Neural crest cell (in vitro differentiated cells): ENCODE measurements at places on chromosomes 6 and 20. TPM values are rescaled to one million over a fixed set of nuclear protein-coding genes. Genes with fewer than 3 reads are reported as not detected.

- DNase-seq, result no peak
Observed at GRCh38 chr20:58045579-58045978, 182.9 kb downstream of the ANKRD60 start.

SYCP2 gene
- 1.9 and 2.3 TPM in 2 replicates for total RNA-seq

DNMT3B gene
- 57.3 and 58.0 TPM in 2 replicates for total RNA-seq

GRCh38 chr6:74834967-74835366 is 370.9 kb downstream of the COL12A1 start:
- DNase-seq, result no peak

DNA sequence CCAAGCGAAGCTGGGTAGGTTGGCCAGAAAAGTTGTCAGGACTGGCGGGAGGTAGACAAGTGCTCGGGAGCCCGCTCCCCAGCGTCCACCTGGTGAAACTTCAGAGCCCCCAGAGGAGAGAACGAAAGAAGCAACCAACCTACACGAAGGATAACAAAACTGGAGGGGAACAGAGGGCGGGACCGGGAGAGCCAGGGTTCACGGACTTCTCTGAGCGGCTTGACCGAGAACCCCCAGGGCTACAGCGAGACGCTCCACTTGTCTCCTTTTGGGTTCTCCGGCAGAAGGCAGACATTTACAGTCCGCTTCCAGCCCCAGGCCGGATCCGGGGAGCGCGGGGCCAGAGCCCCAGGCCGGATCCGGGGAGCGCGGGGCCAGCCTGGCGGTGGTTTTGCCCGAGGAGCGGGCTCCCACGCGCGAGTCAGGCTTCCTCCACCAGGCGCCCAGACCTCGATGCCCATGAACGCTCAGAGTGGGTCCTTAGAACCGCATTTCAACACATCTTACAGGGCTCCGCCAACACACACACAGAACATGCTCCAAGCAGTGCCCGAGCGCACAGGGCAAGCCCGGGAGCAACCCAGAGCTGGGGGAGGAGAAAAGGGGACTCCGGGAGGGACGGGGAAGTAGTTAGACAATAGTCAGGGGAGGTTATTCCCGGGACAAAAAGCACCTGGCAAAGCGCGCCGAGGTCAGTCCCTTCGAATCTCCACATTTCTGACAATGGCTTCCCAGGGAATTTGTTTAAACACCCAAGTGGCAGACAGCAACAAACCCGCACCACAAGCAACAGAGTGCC is 1.1 kb downstream of the PTPRK start:
- DNase-seq, result peak; percentile 30

GRCh38 chr6:102154176-102154575 is 760.7 kb downstream of the GRIK2 start:
- no peak for DNase-seq

DNA sequence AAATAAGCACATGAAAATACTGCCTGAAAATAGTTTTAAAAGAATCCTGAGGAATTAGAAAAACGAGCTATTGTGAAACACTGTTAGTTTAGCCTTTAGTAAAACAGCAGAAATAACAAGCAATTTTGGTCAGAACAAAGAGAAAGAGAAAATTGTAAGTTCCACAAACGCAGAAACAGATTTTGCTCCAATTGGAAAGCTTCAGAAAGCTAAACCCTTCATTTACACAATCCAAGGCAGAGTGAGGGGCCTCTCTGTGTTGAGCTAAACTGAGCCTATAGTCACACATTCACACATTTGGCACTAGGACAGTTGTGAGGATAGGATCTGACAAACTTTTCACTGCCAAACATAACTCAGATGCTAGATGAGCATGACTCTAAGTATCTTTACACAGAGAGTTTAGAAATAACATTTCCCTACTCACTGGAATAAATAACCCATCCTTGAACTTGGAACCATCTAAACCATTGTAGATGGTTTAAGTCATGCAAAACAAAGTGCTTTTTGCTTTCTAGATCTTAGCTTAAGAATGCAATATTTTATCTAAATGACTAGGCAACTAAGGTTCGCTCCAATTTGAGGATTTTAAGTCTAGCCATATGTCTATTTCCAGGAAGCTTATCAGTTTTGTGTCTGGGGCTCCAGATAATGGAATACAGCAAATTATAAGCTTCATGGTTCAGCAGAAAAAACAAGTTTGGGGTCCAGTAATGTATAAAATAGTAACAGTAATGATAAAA is 122.6 kb downstream of the SGK1 start:
- no peak for DNase-seq

NR2E1 gene
- not detected in 2 replicates for total RNA-seq

GRCh38 chr6:1838604-1839213 is 229.0 kb downstream of the FOXC1 start:
- DNase-seq, result no peak

- no peak for DNase-seq
Observed at GRCh38 chr6:29926413-29927274, 15.7 kb upstream of the HLA-A start.

GRCh38 chr6:30112402-30112994 is 392 bp downstream of the TRIM31 start:
- DNase-seq, result no peak

DNA sequence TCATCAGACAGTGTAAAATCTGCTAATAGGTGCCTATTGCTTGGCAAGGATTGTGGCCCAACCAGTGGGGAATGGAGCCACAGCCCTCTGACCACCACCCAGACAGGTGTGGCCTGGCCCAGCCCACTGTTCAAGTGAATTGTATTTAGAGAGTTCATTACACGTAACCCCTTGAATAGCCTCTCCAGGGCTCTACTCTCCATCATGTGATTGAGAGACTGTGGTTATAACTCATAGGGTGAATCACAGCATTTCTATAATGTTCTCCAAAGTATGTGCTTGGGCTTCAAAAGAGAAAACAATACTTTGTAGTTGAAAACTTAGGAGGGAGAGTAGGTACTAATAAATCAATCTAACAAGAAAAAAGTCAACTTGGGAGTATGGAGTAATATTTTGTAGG is 38.4 kb downstream of the ALDH8A1 start:
- DNase-seq, result no peak

DNA sequence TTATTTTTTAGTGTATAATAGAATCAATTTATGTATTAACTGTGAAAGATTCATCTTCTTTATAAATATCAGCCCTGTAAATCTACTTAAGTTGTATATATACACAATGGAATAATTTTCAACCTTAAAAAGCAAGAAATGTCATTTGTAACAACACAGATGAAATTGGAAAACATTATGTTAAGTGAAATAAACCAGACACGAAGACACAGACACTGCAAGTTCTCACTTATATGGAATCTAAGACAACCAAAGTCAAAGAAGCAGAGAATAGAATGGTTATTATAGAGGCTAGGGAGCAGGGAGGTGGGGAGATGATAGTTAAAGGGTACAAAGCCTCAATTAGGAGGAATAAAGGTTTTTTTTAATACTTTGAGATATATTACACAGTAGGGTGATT is 1404.4 kb downstream of the HACE1 start:
- DNase-seq, result no peak

- no peak for DNase-seq
Observed at GRCh38 chr6:150680510-150680909, 80.8 kb downstream of the PLEKHG1 start.

DNA sequence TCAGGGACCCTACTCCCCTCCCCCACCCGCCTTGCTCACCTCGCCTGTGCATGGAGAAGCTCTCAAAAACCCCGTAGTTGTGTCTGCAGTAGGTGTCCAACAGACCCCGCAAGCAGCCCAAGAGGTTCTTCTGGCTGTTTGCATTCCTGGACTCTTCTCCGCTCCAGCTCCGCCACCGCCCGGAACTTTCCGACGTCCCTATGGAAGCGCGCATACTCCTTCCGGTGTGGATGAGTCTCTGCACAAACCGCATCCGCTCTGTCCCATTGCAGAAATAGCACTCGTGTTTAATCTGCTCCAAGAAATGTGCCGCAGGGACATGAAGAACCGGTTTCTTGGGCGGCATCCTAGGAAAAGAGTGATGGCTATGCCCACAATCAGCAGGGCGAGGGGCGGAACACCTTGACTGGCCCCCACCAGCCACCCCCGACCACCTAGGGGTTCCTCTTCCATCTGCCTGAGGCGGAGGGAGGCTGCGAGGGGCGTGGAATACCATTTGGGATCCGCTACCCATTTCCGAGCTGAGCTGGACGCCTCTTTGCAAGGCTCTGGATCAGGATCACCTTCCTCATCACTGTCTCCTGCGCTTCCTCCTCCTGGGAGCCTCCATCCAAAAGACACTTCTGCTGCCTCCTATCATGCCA is 20.2 kb downstream of the HLA-DRA start:
- no peak for DNase-seq

DNA sequence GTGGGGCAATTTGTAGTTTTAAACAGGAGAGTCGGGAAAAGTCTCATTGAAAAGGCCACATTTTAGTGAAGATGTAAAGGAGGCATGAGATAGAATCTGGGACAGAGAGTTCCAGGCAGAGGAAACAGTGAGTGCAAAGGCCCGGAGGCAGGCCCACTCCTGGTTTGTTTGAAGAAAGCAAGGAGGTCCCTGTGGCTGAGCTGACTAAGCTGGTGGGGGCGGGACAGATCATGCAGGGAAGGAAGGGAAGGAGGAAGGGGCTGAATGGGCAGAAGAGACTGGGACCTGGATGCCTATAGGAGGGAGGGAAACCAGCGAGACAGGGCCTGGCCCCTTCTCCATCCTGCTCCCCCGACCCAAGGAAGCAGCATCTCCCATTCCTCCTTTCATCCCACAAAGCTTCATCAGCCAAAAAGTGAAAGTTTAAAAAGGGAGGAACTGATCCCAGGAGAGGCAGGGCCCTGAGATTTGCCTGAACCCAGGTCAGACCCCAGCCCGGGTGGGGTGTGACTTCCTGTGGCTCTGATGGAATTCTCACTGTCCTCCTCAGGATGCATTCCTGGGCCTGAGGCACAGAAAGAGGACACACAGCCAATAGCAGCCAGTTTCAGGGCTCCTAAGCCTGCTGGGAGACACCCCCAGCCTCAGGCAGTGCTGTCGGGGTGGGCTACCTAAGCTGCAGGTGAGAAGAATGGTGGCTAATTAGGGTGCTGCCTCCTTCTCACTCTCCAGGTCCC is 54.2 kb upstream of the SIRPA start:
- no peak for DNase-seq

DNA sequence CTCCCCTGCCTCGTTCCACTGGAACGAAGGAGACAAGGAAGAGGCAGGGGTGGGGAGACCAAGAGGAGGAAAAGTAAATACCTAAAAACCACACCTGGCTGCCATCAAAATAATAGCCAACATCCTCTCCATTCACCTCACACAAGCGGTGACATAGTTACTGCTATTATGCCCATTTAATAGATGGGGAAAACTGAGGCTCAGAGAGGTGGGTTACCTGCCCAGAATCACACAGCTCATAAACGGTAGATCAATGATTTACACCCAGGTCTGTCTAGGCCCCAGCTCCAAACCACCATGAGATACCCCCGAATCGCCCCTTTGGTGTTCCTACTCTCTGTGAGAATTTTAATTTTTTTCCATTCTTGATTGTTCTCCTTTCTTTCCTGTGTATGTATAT is 253.8 kb downstream of the BMP7 start:
- DNase-seq, result no peak

RBPJL gene
- total RNA-seq, result not detected in 2 replicates

GRCh38 chr6:37576336-37576737 is 76.6 kb upstream of the CCDC167 start:
- DNase-seq, result no peak

DNA sequence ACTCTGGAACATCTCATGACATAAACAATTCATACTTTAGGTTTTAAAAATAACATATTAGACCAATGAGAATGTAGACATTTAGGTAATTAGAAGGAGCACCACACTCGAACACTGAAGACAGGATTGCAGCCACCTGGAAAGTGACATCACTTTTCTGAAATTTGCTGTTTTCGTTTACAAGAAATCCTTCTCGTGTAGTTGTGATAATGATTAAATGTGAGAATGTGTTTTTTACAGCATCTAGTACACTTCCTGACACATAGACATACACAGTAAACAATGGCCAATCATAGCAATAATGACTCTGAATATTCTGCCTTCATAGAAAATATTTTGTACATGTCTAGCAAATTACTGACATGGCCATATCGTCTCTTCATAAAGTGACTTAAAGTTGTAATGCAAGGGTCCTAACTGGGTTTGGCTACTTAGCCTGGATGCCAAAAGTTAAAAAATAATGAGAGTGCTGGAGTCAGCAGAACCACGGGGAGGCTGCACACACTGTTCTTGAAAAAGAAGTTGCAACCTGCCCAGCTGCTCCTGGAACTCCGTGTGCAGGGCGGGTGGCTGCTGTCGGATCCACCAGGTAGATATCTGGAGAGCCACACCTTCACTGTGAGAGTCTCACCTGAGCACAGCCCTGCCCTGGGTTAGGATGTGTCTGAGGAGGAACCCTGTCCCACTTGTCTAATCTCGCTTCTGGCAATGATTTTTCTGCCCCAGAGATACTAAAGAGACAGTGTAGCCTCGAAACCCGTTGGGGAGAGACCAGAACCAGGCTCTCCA is 212.9 kb downstream of the QKI start:
- DNase-seq, result no peak
